Activated CD4-positive, alpha-beta T cell treated with anti-CD3 and anti-CD28 coated beads, Interleukin-2, amount 50 U/mL, for 1 hour (primary cell): ENCODE measurements at places on chromosomes 11 and 22.

- no peak for DNase-seq
Observed at GRCh38 chr11:61194169-61194671, 9.1 kb upstream of the PGA3 start.

DNA sequence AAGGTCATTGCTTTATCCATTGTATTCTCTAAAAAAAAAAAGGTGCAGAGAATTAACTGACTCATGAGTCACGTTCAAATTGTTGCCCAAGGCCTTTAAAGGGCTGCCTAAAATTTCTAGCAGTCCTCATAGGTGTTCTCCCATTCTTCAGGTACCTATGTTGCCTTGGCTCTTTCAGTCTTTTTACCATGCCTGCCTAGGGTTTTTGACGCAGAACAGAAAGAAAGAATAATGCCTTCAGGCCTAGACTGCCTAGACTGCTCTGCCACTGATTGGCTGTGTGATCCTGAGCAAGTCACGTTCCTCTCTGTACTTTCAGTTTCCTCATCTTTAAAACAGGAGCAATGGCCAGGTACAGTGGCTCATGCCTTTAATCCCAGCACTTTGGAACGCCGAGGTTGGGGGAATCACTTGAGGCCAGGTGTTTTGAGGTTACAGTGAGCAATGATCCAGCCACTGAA is 21.5 kb downstream of the CTSC start:
- DNase-seq, result no peak

- no peak for DNase-seq
Observed at GRCh38 chr11:33211580-33211979, 45.6 kb upstream of the HIPK3 start.

DNA sequence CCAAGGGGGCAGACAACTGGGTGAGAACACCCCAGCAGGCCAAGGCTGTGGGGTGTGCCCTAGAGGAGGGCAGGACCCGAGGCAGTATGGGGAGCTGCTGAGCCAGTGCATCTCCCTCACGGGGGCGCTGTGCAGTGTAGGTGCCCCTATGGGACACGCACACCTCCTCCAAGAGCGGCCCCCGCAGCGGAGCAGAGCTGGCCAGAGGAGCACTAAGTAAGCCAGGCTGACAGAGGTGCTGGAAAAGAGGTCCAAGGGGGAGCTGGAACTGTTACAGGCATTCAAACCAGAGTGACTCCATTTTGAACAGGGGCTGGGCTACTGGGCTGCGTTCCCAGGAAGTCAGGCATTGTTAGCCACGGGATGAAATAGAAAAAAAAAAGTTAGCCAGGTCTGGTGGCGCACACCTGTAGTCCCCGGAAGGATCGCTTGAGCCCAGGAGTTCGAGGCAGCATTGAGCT is 41.8 kb downstream of the TST start:
- DNase-seq, result peak; percentile 81

DNA sequence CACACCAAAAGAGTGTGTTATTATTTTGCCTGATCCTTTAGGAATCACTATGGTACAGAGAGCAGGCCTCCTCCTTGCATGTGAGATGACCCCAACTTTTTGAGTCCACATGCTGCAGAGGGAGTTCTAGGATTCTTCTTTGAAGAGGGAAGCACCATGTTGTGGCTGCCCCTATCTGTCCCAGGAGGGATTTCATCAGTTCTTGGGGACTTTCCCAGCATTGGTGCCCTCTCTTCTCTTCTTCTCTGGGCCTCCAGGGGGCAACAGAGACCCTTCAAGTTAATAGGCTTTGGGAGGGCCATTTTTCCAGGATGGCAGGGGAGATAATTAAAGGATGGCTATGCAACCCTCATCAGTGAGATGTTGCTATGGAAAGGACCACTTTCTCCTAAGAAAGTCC is 3.6 kb downstream of the MMP1 start:
- no peak for DNase-seq

DNA sequence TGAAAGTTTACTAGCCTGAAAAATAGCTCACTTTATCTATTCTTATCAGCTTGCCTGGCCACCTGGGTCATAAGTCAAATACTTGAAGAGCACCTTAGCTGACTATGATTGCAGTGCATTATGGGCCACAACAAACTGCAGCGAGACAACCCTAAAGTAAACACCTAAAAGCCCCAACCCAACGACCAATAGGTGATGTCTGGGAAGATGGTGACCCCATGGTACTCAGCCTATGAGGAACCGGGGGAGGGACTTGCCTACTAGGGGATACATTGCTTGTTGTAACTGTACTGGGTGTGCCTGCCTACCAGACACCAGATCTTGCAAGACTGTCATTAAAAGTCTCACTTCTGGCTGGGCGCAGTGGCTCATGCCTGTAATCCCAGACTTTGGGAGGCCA is 35.6 kb upstream of the APOBEC3A start:
- no peak for DNase-seq

DNA sequence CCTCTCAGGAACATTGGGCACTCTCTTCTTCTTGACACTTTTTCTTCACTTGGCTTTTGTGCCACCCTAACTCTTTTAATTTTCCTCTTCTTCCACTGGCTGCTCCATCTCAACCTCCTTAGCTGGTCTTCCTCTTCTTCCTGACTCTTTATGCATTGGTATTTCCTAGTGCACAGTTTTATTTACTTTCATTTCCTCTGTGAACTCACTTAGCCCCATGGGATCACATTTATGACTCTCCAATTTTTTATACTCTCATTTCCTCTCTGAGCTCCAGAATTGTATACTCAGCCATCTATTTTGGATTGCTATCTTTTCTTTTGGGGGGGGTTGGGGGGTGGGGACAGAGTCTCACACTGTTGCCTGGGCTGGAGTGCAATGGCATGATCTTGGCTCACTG is 38.5 kb upstream of the LARGE1 start:
- DNase-seq, result no peak

- no peak for DNase-seq
Observed at GRCh38 chr11:257766-258493, 20.3 kb upstream of the NLRP6 start.

GRCh38 chr11:20060181-20060580 is 100.1 kb downstream of the DBX1 start:
- no peak for DNase-seq

GRCh38 chr11:119342362-119343130 is 1.9 kb upstream of the C1QTNF5 start:
- no peak for DNase-seq

DNA sequence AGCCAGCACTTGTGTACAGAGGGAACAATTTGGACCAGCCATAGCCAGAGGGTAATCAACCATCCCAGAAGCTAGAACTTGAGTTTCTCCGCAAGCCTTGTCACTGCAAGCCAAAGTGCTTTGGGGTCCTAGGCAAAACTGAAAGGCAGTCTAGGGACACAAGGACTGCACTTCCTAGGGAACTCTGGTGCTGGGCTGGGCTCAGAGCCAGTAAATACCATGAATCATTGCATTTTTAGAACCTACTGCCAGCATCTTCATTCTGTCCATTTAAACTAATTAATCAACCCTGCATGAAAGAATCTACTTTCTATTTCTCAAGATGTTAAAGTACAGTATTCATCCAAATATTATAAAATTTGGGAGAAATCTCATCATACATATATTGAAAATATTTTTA is 20.0 kb downstream of the PATE3 start:
- no peak for DNase-seq
